ENCODE measurements at places on chromosomes 2 and 18.

GRCh38 chr18:11387880-11388279 is 221.5 kb upstream of the SLC35G4 start:
- no peak for DNase-seq

DNA sequence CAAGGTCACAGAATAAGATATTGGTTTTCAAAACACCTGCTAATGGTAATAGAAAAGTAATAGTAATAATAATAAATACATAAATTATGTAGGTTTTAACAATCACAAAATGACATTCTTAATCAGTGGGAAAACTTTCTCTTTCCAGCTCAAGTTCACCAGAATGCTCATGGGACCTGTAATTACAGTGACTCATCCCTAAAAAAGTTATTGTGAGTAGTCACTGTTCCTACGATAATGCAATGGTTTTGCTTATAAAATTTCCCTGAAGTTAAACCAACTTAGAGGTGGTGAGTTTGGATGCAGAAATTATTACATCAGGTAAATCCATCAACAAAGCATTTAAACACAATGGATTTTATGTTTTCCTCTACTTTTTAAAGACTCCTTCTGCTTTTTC is 502.3 kb downstream of the PID1 start:
- no peak for DNase-seq

- no peak for DNase-seq
These were observed 258.1 kb downstream of the ALK start for GRCh38 chr2:29663268-29663667.

GRCh38 chr2:179460181-179460929 is 195.7 kb upstream of the SESTD1 start:
- DNase-seq = no peak

GRCh38 chr2:121858369-121858768 is 102.9 kb downstream of the TSN start:
- DNase-seq = no peak

DNA sequence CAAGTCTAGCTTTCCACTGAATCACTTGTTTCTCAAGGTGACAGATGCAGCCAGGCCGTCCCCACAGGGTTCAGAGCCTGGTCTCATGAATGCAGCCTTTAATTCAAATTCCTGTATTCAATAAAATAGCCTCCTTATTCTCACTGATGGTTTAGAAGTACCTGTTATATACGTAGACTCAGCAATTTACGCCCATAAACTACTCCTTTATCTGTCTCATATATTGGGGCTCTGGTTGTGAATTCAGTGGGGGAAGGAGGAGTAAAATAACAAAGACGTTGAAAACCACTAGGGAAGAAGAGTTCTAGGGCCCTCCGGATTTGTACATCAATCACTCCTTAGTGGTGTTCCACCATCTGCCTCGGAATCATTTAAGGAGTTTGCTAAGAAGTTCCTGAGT is 1.7 kb downstream of the OBSL1 start:
- no peak for DNase-seq

DNA sequence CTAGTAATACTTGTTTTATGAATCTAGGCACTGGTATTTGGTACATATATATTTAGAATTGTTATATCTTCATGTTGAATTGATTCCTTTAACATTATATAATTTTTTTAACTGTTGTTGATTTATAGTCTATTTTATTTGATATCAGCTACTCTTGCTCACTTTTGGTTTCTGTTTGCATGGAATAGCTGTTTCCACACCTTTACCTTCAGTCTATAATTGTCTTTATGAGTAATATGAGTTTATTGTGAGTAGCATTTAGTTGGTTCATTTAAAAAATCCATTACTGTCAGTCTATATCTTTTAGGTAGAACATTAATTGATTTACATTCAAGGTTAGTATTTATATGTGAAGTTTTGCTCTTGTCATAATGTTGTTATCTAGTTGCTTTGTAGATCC is 58.6 kb downstream of the SMCHD1 start:
- no peak for DNase-seq

- no peak for DNase-seq
These were observed 70.9 kb upstream of the LGALSL start for GRCh38 chr2:64383016-64383591.

- DNase-seq = no peak
These were observed 107.5 kb downstream of the COLEC12 start for GRCh38 chr18:392928-393573.

DNA sequence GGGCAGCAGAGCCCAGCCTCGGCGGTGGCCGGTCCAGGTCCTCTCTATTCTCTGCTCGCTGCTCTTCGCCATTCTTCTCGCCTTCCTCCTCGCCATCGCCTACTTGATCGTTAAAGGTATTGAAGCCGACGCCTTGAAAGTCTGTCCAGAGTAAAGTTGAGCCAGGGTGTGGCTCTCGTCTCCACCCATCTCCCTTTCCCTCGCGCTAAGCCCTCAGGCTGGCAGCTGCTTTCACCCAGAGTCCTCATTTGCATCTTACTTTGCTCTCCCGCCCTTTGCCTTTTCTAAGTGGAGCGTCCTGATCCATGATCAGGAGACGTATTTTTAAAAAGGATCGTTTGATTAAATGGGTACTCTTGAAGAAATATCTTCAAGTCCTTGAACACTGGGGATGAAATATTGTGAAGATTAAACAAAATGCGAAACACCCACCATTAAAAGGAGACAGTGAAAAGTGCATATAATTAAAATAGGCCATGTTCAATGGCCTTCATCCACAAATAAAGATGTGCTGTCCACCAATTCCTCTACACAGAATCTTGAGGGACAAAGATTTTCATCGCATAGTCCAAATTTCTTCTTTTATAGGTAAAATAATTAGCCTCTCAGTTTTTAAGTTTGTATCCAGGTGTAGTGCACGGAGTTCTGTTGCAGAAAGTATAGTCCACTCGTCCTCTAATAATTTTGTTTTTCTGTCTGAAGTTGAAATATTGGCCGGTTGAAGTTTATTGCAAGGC is 657 bp downstream of the ARL6IP6 start:
- no peak for DNase-seq

GRCh38 chr2:7639476-7639875 is 722.3 kb downstream of the RNF144A start:
- no peak for DNase-seq

DNA sequence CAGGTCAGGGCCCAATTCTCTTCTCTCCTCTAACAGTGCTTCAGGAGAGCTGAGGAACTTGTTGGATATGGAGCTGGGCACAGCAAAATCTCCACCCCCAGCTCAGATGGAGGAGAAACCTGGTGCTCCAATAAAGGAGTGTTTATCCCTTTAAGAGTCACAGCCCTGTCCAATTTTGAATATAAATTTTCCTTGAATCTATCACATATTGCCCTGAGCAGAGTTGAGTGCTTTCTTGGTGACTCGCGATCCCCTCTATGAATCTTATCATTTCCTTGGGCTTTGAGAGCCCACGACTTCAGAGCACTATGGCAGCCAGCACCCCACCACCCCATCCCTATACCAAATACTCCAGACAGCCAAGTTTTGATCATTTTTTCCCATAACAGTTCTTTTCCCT is 34.4 kb upstream of the SMAD7 start:
- no peak for DNase-seq

DNA sequence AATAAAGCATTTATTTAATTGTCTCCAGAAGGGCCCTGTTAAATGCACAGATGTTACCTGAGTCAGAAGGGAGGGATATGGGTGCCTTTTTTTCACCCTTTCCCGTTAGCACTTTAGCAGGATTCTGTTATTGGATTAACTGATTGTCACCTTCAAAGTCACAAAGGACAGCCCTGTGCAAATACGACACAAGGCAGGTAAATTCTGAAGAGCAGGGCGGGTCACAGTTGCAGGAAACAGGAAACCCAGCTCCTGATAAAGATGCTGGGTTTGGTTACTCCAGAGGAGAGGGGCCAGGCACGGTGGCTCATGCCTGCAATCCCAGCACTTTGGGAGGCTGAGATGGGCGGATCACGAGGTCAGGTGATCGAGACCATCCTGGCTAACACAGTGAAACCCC is 11.4 kb upstream of the PKDCC start:
- DNase-seq = no peak

GRCh38 chr2:68487773-68488355 is 20.5 kb downstream of the APLF start:
- no peak for DNase-seq

DNA sequence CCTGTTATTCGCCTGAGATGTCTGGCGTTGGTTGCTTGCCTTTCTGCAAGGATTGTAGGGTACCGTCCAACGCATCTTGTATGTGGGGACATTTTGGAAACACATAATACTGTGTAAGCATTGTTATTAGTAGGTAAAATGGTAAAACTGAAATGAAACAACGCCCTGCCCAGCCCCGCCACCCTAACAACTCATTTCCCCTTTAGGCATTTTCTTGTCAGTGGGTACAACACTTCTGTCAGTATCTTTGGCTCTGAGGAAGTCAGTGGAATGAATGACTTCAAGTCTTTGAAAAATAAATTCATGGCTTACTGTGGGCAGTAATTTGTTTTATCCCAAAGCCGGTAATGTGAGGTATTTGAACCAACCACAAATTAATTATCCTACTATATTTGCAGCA is 86.0 kb downstream of the FMNL2 start:
- DNase-seq = no peak

GRCh38 chr2:236444187-236444586 is 125.4 kb upstream of the ACKR3 start:
- DNase-seq = no peak

- no peak for DNase-seq
These were observed 82.2 kb upstream of the LTBP1 start for GRCh38 chr2:32864334-32865111.

- DNase-seq = no peak
These were observed 638 bp upstream of the IRS1 start for GRCh38 chr2:226799976-226800940.

GRCh38 chr2:118607641-118608040 is 239.8 kb downstream of the EN1 start:
- no peak for DNase-seq

DNA sequence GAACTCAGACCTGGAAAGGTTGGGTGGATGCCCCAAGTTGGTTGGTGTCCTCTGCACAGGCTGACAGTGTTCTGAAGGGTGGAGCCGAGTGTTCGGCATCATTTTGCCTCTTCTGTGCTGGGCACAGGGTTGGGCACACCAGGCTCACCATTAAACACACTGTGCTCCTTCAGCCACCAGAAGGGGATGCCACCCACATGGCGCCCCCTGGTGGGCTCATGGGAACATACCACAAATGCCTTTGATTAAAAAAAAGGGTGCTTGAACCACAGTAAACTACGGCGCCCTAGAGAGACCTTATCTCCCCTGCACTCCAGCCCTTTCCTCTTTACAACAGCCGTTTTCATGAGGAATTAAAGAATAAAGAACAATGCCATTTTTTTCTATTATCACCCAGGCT is 89.4 kb downstream of the CELF4 start:
- DNase-seq = no peak

DNA sequence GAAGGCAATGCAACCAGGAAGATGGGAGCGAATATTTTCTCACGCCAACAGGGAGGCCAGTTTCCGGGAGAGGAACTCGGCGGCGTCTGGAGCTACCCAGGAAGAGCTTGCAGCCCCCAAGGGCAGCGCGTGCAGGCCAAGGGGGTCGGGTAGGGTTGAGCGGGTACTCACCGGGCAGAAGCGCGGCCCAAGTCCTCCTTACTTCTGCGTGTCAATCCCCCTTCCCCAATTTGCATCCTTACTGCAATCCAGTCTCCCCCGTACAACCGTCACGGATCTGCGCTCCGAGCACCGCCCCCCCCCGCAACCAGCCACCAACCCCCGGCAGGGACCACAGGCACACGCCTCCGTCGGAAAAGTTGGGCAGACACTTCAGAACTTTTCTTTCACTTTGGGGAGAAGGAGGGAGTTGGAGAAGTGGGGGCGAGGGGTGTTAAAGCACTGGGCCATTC is 1.3 kb downstream of the ATP8B1 start:
- DNase-seq = no peak

DNA sequence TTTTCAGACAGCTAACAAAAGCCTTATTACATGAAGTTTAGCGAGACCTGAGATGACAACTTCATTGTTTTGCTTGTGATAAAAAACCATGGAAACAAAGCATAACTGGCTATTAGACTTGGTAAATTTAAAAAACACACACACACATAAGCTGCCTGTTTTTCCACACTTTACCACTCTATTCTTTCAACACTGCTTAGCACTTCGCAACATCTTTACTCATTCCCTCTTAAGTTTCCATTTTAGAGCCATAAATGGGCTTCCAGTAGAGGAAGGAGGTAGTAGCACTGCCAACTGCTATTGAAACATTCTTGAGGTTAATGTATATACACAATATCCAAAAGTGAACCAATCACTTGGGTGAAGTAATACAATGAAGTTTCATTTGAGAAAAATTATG is 54.1 kb downstream of the BAZ2B start:
- DNase-seq = no peak

DNA sequence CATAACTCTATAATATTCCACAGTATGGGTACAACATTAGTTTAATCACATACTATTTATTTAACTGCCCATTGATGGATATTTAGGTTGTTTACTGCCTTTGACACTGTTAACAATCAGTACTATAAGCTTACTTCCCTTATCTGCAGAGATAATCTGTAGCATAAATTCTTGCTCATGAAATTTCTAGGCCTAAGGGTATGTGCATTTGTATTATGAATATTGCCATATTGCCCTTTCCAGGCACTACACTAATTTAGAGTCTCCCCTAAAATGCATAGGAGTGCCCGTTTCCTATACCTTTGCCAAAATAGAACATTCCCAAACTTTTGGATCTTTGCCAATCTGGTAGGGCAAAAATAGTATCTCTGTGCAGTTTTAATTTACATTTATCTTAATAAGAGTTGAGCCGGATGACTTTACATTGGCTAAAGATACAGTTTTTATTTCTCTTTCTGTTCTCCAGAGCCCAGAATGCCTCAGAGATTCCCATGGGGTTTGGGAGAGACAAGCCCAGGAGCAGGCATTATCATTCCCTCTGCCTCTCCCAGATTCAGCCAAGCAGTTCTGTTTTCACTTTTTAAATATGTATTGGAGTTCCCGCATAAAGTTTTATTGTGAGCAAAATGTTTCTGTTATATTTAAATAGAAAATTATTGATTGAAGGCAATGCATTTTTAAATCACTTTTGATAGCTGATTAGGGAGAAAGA is 102.8 kb downstream of the CAPN13 start:
- DNase-seq = no peak

- no peak for DNase-seq
These were observed 20.3 kb downstream of the LIMS1 start for GRCh38 chr2:108554528-108554927.

- DNase-seq = no peak
These were observed 391.9 kb downstream of the TMEM182 start for GRCh38 chr2:103153580-103154284.

- no peak for DNase-seq
These were observed 35.2 kb downstream of the ZNF516 start for GRCh38 chr18:76459687-76460350.

- no peak for DNase-seq
These were observed 140.9 kb downstream of the PIEZO2 start for GRCh38 chr18:11008505-11008904.

DNA sequence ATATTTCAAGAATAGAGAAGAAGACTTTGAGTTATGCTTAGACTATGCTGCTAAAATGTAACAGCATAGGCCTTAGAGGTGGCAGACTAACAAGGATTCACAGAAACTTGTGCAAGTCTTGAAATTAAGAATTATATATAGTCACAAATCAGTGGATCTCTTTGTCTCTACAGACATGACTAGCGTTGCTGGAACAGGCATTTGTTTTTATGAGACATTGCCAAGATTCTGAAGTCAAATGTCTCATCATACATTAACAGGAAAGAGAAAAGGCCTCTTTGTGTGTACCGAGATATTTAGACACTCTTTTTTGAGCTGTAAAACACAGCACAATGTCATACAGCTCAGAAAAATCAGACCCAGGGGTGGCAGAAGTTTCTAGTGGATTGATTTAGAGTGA is 207.1 kb downstream of the TMX3 start:
- no peak for DNase-seq
